ENCODE measurements at places on chromosomes 7 and 10.

- no peak for DNase-seq
These were observed at the start of gene SCART1 for GRCh38 chr10:133453516-133454203. SCART1 (plus strand) TSS chr10:133453945; CDS start chr10:133453998, 53 bp downstream.

GRCh38 chr7:50730446-50731400, 52.0 kb downstream of the GRB10 start:
- no peak for DNase-seq

GRCh38 chr7:114997487-114998404, 75.9 kb downstream of the MDFIC start:
- no peak for DNase-seq

DNA sequence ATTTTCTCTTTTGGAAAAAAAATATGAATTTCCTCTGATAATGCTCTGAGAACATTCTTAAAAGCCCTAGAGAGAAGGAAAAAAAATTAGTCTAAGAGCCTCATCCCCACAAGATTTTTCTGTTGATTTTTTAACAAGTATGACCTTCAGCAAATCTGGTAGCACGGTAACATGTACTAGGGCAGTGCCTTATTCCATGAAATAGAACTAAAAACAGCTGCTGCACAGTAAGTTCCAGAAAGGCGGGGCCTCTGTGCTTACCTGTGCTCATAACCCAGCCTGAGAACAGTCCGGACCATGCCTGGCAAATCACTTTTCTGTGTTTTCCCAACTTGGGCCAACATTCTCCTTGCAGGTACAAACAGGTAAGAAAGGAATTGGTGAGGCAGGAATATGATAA, 519.1 kb upstream of the AKR1E2 start:
- no peak for DNase-seq

DNA sequence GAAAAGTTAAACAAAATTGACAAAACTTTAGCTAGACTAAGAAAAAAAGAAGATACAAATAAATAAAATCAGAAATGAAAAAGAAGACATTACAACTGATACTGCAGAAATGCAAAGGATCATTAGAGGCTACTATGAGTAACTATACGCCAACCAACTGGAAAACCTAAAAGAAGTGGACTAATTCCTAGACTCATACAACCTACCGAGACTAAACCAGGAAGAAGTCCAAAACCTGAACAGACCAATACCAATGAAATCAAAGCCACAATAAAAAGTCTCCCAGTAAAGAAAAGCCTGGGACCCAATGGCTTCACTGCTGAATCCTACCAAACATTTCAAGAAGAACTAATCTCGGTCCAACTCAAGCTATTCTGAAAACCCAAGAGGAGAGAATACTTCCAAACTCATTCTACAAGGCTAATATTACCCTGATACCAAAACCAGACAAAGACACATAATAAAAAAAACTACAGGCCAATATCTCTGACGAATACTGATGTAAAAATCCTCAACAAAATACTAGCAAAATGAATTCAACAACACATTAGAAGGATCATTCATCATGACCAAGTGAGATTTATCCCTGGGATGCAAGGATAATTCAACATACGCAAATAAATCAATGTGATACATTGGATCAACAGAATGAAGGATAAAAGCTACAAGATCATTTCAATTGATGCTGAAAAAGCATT, 20.3 kb downstream of the ELAPOR2 start:
- no peak for DNase-seq

DNA sequence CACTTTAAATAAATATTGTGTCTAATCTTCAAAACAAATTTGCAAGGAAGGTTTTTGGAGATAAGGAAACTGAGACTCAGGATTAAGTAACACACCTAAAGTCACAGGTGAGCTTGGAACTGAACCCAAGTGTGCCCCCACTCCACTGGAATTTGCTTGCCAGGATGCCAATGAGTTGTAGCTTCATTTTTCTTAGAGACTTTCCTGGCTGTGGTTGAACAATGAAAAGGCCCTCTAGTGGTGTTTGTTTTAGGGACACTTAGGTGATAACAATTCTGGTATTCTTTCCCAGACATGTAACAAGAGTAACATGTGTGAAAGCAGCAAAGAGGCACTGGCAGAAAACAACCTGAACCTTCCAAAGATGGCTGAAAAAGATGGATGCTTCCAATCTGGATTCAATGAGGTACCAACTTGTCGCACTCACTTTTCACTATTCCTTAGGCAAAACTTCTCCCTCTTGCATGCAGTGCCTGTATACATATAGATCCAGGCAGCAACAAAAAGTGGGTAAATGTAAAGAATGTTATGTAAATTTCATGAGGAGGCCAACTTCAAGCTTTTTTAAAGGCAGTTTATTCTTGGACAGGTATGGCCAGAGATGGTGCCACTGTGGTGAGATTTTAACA, 1.5 kb downstream of the IL6 start:
- peak; percentile 56 for DNase-seq

GRCh38 chr10:43115881-43116595, 22.2 kb upstream of the CSGALNACT2 start:
- DNase-seq: no peak

DNA sequence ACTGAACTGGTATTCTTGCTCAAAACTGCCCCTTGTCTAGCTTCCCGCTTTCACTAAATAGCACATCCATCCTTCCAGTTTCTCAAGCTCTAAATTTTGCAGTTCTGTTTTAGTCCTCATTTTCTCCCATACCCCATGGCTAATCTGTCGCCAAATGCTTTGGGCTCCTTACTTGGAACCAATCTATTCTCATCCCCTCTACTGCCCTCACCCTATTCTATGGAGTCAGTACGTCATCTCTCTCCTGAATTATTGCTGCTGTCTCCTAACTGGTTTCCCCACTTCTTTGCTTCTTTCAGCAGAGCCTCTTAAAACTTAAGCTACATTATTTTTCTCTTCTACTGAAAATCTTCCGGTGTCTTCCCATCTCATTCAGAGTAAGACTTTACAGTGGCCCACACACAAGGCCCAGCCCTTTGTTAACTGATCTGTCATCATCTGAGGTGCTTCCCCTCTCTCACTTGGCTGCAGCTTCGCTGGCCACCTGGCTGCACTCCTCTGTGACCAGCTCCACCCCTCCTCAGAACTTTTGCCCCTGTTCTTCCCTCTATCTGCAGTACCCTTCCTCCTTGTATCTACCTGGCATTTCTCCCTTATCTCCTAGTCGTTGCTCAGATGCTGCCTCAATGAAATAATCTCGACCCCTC, 9.9 kb downstream of the STARD3NL start:
- DNase-seq: no peak

GRCh38 chr7:20651960-20652544, 36.6 kb downstream of the ABCB5 start:
- no peak for DNase-seq

GRCh38 chr10:818526-819220, 112.8 kb downstream of the LARP4B start:
- DNase-seq: no peak

GRCh38 chr10:131260031-131260430, 51.5 kb downstream of the TCERG1L start:
- DNase-seq: no peak

GRCh38 chr10:58508316-58508715, 4.4 kb upstream of the BICC1 start:
- no peak for DNase-seq

GRCh38 chr7:105098863-105099515, 85.0 kb downstream of the KMT2E start:
- DNase-seq: no peak

DNA sequence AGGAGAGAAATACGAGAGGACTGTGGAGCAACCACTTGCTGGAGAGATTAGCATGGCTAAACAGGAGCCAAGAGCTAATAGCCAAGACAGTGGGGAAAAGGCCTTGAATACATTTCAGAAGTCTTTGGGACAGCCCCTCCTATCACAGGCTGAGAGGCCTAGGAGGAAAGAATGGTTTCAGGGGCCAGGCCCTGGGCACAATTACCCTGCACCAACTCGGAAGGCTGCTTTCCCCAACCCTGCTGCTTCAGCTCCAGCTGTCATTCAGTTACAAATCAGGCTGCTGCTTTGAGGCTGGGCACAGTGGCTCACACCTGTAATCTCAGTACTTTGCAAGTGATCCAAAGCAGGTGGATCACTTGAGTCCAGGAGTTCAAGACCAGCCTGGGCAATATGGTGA, 32.0 kb upstream of the SLC35G1 start:
- DNase-seq: no peak

DNA sequence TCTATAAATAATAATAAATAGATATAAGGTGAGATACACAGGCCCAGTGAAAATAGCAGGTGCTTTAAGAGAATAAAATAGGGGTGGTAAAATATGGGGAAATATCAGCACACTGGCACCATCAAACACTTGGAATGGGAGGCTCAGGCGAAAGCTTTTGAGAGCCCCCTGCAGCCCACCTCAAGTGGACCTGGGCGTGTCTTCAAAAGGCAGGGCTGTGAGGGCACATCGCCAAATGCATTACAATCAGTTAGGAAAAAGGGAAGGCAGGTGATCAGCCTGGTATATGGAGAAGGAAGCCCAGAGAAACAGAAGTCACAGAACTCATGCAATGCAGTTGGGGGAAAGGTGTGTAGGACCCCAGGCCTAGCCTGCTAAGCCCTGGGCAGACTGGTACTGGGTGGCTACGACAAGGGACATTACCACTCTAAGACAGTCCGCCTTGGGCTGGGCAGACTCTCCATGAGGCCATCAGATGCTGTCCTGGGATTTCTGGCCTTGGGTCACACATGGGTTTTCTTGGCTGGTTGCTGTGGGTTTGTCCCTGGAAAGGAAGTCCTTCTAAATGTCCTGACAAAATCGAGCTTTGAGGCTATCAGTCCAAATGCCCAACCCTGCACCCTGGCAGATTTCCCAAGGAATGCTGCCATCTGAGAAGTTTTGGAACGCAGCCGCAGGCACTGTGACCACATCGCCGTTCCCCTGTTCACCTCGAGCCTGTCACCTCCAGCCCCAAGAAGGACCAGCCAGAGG, 330.6 kb downstream of the GRID1 start:
- no peak for DNase-seq

- no peak for DNase-seq
These were observed 400.6 kb upstream of the VSTM2A start for GRCh38 chr7:54141576-54141975.

GRCh38 chr7:98079891-98080648, 26.6 kb upstream of the LMTK2 start:
- DNase-seq: no peak

- no peak for DNase-seq
These were observed 620.6 kb upstream of the ANKRD30A start for GRCh38 chr10:36504758-36505157.

- peak; percentile 84 for DNase-seq
These were observed 449 bp upstream of the DPY19L1 start for GRCh38 chr7:35037526-35038341.

DNA sequence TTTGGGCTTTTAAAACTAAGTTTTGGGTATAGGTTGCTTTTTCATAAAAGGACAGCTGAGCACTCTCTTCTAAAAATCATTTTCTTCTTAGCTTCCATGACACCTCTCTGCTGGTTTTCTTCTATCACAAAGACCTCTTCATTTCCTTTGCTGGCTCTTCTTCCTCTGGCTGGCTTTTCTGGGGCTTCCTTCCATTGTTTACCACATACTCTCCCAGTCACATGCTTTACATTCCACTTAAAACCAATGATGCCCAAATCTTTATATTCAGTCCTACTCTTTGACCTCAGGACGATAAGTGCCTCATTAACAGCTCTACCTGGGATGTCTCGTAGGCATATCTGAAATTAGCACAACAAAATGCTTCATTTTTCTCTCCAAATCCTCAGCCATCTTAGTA, 26.8 kb downstream of the FAM133B start:
- peak; percentile 15 for DNase-seq

DNA sequence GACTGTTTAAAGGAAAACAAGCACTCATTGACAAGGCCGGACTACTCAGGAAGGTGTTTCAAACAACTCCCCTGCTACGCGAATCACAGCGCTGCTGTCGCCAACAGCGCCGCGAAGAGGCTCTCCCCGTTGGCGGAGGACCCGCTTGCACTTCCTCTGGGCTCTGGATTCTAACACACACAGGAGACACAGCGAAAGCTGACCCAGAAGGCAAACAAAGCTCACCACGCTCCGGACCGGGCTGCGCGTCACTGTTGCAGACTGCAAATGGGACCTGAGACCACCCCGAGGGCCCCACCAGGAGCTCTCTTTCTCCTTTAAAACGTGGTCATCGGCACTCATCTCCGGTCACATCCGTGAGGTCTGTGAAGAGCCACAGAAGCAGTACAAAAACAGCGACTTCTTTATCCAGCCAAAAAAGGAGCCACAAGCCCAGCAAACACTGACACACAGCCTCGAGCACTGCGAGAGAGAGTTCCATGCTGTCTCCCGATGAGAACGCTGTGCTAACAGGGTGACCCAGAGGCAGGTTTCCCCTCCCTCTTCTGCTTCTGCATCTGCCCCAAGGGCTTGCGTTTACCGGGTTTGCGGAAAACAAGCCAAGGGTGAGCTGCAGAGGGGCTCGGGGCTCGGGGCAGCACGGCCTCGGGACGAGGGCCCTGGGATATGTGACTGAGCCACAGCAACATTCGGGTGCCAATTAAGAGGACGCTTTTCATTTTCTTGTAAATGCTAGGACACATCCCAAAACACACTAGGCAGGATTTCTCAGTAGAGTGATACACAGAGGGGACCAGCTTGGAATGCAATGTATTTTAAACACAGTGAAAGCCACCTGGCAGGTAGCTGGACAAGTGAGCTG, 41.3 kb downstream of the AMZ1 start:
- DNase-seq: no peak
